ENCODE measurements at places on chromosomes 12 and 14.

GRCh38 chr14:32471181-32471580 lies 142.1 kb downstream of the AKAP6 start:
- DNase-seq: no peak

GRCh38 chr12:107684029-107684795 lies 1.4 kb upstream of the PWP1 start:
- no peak for DNase-seq

- DNase-seq: no peak
Observed at GRCh38 chr12:7017870-7018349, 366 bp downstream of the LPCAT3 start.

DNA sequence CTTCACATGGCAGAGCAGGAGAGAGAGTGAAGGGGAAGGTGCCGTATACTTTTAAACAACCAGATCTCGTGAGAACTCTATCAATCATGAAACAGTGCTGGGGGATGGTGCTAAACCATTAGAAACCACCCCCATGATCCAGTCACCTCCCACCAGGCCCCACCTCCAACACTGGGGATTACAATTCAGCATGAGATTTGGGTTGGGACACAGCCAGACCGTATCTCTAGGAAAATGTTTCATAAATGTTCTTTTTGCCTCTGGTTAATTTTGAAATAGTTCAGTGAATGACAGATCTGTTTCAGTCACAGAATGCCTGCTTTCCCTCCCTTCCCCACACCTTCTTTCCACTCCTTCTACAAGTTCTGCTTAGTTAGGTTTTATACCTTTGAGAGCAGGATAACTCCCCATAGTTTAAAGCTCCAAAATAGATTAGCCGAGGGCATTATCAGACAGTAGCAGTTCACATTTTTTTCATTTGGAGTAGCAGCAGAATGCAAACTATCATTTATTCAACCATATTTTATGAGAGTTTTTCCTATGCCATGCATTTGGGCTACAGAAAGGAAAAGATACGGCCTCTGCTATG lies 27.1 kb downstream of the PELI2 start:
- DNase-seq: no peak

DNA sequence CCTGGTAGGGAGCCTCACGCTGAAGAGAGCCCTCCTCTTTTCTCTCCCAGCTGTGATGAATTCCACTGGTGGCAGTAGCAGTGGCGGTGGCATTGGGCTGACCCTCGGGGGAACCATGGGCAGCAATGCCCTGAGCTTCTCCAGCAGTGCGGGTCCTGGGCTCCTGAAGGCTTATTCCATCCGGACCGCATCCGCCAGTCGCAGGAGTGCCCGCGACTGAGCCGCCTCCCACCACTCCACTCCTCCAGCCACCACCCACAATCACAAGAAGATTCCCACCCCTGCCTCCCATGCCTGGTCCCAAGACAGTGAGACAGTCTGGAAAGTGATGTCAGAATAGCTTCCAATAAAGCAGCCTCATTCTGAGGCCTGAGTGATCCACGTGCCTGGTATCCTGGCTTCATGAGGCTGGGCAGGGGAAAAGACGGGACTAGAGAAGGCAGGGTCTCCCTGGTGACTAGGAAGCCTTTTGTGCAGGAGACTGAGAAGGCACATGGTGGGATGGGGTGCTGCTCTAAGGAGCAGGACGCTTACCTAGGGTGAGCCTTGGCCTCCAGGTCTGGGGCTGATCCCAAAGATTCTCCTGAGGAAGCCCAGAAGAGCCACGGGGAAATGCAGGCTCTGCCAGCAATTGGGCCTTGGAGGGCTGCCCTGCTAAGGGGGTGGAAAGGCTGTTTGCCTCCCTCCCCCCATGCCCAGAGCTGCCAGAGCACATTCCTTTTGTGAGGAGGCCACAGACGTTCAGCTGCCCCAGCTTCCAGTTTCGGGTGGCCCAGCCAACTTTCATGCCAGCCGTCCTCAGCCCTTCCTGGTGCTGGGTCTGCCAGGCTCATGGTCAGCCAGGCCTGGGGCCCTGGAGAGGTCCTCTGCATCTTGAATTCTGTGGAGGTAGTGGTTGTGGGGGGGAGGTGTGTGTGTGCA lies 15.8 kb downstream of the KRT7 start:
- no peak for DNase-seq

- no peak for DNase-seq
Observed at GRCh38 chr14:94689218-94689984, 77.2 kb downstream of the SERPINA3 start.

DNA sequence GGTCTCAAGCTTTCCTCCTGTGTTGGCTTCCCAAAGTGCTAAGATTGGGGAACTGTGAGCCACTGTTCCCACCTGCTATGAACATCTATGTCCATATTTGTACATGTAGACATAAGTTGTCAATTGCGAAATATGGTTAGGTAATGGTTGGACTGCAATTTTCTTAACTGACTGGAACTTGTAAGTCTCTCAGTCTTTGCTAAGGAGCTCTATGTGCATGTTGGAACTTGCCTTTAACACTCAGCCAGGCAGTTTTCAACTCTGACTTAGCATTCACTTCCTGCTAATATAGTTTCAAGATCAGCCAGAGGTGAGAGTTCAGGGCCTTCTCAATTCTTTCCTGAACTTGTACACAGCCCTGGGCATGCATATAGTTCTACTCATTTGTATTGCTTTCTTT lies 44.5 kb upstream of the EEA1 start:
- DNase-seq: no peak

- DNase-seq: no peak
Observed at GRCh38 chr12:78698747-78699146, 165.8 kb upstream of the SYT1 start.

DNA sequence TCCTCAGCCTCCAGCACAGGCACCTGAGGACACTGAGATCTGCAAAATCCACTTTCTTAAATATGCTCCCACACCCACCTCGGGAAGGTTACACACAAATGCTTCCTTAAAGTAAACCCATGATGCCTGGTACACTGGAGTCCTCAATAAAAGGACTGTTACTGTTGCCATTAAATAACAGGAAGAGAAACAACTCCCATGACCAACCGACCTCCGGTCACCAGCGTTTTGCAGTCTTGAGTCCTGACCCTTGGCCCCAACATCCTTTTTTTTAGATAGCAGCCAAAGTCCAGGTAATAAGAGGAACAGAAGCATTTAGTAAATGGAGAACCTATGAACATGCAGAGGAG lies 42.4 kb downstream of the ITPK1 start:
- no peak for DNase-seq

DNA sequence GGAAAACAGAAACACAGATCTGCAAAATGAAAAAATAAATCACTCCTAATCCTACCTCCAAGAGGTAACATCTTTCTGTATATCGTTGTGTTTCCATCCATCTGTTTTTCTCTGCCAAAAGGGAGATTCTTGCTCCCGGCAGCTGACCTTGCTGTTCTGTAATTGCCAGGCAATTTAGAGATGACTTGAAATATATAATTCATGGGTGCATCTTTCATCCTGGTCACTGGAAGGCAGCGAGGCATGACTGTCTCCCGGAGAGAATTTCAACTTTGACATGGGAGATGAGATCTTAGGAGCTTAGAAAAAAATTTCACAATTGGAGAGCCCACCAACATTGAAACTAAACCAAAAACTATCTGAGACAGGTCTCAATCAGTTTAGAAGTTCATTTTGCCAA lies 53.0 kb downstream of the WSCD2 start:
- DNase-seq: no peak

- DNase-seq: no peak
Observed at GRCh38 chr12:97093187-97093683, 186.2 kb downstream of the NEDD1 start.

All from cortex of kidney (tissue), 1 donor.